Activated T-helper 1 cell treated with anti-CD3 and anti-CD28 coated beads, Interleukin-12 subunit alpha, Interleukin-12 subunit beta, Interleukin-2, Interleukin-4 antibody, amounts not matched to agents 30 ng/mL and 10 ng/mL and 1 ng/mL, durations not matched to agents 14 hours and 24 hours and 36 hours (primary cell): ENCODE measurements at places on chromosomes 12 and 14.
A peak's percentile ranks its signal among the peaks of the same experiment; 100 is the strongest.

DNA sequence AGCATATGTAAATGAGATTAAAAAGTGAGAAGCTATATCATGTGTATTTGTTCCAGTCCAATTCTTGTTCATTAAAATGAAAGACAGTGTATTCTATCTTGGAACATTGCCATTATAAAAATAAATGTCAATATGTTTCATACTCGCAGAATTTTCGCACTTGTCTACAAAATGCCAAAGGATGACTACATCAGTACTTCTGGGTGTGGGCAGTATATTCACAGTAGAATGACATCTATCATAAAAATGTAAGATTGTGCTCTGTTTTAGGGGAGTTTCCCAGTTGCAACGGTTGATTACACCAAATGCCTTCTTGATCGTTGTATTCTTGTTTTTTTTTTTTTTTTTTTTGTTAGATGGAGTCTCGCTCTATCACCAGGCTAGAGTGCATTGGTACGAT, 292.3 kb upstream of the E2F7 start:
- DNase-seq: no peak

DNA sequence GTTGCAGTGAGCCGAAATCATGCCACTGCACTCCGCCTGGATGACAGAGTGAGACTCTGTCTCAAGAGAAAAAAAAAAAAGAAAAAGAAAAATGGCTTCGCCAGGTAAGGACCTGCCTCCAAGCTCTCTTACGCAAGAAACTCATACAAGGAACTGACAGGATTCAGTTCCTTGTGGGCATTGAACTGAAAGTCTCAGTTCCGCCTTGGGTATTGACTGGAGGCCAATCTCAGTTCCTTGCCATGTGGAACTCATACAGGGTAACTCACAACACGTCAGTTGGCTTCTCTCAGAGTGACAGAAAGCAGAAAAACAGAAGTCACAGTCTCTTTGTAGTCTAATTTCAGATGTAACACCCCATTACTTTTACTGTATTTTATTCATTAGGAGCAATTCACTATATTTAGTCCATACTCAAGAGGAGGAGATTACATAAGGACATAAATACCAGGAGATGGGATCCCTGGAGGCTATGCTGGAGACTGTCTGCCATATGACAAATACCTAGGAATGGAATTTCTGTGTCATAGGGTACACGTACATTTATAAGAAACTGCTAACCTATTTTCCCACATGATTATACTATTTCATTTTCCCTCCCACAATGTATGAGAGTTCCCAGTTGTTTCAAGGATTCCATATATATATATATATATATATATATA, 11.4 kb upstream of the NOPCHAP1 start:
- DNase-seq: no peak

DNA sequence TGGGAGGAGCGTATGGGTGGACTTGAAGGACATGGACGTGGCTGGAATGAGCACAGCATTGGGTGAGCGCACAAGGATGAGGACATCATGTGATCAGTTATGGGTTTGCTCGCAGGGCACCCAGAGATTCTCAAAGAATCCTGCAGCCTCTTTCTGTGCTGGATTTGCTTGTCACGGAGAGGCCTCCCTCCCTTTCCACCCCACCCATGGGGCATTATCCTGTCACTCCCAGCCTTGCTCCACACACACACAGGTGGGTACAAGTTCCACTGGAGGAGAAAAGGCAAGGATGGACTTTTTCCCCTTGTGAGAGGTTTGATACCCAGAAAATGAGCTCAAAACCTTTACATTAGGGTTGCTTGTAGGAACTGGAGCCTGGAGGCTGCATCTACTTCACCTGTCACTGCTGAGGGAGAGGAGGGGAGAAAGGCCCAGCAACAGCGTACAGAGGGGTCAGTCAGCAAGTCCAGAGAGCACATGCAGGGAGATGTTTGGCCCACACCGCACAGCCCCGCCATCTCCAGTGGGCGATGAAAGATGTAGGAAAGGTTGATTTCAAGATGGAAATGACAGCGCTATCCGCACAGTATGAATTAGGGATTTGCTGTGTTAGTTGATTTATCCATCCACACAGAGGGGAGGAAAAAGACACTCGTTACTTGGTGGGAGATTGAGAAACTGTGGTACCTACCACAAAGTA, 112.7 kb downstream of the GCH1 start:
- no peak for DNase-seq

GRCh38 chr12:96261557-96261956, 67.4 kb downstream of the ELK3 start:
- DNase-seq: no peak

GRCh38 chr12:45634273-45634917, 95.1 kb upstream of the ARID2 start:
- DNase-seq: no peak

- no peak for DNase-seq
Measured at GRCh38 chr14:66249544-66249943, 236.6 kb upstream of the CCDC196 start.

- no peak for DNase-seq
Measured at GRCh38 chr14:54486685-54487084, 2.1 kb downstream of the GMFB start.

GRCh38 chr14:93160353-93160801, 24.3 kb downstream of the MOAP1 start:
- DNase-seq: no peak

DNA sequence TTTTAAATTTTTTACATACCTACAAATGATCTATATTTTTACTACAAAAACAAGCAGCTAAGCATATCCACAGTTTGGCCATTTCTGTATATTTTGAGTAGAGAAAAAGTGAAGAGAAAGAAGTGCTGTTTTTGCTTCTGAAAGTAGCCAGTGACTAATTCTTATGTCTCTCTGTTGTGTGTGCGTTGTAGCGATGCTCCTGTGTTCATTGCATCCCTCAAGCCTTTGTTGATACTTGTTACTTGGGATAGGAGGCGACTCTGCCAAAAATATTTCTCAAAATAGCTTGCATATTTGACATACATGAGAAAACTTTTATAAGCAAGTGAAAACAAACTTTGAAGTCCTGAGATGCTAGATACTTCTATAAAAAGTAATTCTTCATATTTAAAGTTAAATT, 714.1 kb downstream of the FSCB start:
- DNase-seq: no peak

DNA sequence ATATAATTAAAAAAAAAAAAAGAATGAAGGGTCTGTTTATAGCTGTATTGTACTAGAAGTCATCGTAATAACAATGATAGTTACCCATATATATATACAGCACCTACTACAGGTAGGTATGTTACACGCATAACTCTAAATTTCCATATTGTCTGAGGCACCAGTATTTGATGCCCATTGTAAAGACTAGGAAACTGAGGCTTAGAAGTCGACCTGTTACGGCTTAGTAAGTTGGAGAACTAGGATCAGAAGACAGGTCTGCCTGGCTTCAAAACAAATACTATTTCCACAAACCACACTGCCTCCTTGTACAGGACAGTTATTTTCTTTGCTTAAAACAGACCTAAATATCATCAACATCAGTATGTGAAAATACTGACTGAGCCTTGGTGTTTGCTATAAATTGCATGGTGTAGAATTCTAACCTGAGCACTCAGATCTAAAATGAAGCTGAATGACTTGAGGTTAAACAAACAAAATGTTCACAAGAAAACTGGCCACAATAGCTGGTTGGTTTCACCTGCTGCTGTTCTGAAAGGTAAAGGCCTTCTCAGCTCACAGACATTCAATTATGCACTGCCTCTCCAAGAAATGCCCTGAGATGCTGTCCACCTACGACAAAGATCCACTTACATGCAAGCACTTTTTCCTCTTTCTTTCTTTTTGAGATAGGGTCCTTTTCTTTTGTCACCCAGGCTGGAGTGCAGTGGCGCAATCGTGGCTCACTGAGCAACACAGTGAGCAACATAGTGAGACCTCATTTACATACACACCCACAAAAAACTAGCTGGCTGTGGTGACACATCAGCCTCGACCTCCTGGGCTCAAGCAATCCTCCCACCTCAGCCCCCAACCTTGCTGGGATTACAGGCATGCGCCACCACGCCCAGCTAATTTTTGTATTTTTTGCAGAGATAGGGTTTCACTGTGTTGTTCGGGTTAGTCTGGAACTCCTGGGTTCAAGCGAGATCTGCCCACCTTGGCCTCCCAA, 35.7 kb downstream of the SSH1 start:
- DNase-seq: no peak

DNA sequence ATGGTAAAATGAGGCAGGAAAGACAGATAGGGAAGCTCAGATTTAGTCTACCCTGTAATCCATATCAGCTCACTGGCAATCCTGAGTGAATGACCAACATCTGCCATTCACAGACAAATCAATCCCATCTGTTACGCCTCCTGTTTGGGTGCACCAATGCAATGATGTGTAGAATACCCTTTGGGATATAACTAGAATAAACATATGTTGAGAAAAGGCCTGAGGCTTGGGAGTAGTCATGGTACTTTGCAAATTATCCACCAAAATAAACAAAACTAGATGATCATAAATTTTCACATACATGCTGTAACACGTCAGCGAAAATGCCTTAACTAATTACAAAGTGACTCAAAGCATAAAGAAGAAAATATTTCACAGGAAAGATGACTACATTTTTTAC, 78.8 kb downstream of the KCNC2 start:
- DNase-seq: no peak

GRCh38 chr12:52213564-52214420, 19.3 kb upstream of the KRT7 start:
- DNase-seq: peak; percentile 52

- DNase-seq: no peak
Measured at GRCh38 chr12:131513606-131514005, 197.3 kb upstream of the SFSWAP start.

DNA sequence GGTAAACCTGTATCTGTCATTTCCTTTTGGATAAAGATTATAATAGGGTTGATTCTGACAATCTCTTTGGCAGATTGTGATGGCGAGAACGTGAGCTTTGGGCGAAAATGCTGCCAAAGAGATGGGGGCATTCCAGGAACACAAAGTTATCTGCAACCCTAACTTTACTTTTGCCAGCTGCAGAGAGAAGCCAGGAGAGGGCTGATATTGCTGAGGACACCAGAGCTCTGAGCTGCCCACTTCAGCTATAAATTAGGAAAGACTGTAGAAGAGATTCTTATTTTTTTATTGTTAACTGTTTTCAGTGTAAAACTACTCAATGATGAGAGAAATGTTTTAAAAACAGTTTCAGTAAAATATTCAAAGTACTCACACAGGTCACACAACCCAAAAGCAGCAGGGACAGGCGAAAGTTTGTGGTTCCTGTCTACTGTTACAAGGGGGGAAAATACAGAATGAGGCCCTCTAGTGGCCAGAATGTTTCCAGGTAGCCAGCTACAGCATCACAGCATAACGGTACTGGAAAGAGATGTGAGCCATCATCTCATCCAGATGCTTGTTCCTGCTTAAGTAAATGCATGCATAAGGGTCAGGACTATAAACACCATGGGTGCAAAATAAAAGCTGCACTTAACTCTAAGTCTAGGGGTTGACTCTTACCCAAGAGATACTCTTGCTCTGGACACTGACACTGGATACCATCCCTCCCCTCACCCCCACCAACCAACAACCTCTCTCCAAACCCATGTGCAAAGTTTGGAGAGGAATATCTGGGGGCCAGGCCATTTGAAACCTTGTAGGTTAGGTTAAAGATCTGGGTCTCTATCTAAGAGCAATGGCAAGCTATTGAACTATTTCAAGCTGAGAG, 498.4 kb downstream of the RMST start:
- DNase-seq: no peak

GRCh38 chr12:29463198-29463597, 34.3 kb downstream of the OVCH1 start:
- no peak for DNase-seq

- no peak for DNase-seq
Measured at GRCh38 chr14:72318648-72319047, 386.4 kb downstream of the RGS6 start.

- no peak for DNase-seq
Measured at GRCh38 chr12:91205811-91206210, 23.2 kb upstream of the DCN start.

GRCh38 chr12:51371295-51371953, 19.8 kb downstream of the GALNT6 start:
- no peak for DNase-seq

DNA sequence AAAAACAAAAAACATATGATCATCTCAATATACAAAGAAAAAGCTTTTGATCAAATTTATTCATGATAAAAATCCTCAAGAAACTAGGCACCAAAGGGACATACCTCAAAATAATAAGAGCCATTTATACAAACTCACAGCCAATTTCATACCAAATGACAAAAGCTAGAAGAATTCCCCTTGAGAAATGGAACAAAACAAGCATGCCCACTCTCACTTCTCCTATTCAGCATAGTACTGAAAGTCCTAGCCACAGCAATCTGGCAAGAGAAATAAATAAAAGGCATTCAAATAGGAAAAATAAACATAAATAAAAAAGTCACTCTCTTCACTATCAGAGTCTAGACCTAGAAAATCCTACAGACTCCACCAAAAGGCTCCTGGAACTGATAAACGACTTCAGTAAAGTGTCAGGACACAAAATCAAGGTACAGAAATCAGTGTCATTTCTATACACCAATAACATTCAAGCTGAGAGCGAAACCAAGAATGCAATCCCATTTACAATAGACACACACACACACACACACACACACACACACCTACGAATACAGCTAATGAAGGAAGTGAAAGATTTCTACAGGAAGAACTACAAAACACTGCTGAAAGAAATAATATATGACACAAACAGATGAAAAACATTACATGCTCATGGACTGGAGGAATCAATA, 1486.2 kb upstream of the SEL1L start:
- DNase-seq: no peak

GRCh38 chr12:81128930-81129554, 51.2 kb downstream of the ACSS3 start:
- no peak for DNase-seq

- DNase-seq: peak; percentile 27
Measured at GRCh38 chr14:23352506-23353432, at the start of gene SLC22A17. SLC22A17 (minus strand) TSS chr14:23352887.

DNA sequence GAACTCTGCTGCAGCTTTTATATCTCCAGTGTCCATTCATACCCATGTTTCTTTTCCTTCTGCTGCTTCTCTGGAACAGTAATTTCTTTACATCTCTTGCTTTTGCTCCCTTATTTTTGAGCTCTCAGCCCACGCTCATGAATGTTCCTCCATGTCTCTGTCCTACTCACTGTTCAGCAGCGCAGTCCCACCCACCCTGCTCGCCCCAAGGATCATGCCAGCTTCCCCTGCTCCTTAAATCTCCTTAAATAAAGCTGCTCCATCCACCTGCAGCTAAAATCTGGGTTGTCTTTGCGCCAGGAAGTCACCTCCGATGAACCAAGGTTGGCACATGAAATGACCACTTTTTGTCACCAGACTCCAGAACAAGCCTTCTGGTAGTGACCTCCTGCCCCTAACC, 201.1 kb upstream of the RGS6 start:
- DNase-seq: no peak
